ENCODE measurements at places on chromosomes 2 and 18.
A peak's percentile ranks its signal among the peaks of the same experiment; 100 is the strongest.

DNA sequence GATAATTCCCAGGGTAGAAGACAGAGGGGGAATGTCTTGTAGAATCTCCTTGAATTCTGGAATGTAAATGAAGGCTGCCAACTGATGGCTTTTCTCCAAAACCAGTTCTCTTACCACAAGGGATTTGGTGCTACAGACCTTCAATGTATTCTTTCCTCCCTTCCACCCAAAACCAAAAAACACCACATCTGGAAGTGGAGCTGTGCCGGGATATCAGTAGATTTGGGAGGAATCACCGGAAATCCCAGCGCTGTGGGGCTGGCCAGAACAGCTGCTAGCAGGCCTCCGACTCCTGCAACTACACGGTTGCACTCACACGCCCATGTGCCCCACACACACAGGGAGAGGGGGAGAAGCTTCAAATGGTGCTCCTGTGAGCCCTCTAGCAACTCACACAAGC is 45.7 kb downstream of the RPL31 start:
- DNase-seq: no peak

DNA sequence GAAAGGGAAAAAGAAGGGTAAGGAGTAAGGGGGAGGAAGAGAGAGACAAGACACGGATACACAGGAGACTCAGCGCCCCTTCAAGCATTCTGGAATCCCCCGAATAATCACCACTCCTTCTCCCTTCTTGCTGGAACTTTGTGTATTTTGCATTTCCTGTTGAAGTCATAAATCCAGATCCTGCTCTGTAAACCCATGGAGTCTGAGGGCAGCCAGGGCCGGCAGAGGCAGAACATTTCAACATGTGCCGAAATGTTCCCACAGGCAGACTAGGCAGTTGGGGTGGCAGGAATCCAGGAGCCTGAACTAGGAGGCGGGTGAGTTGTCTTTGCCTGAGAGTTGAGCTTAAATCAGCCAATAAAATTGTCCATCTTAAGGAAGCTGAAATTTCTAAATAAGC is 193.1 kb downstream of the SH3RF3 start:
- DNase-seq: no peak

- no peak for DNase-seq
Measured at GRCh38 chr2:223019987-223020717, 31.8 kb upstream of the KCNE4 start.

GRCh38 chr2:229273723-229274338 is 2.7 kb upstream of the PID1 start:
- DNase-seq: peak; percentile 86

DNA sequence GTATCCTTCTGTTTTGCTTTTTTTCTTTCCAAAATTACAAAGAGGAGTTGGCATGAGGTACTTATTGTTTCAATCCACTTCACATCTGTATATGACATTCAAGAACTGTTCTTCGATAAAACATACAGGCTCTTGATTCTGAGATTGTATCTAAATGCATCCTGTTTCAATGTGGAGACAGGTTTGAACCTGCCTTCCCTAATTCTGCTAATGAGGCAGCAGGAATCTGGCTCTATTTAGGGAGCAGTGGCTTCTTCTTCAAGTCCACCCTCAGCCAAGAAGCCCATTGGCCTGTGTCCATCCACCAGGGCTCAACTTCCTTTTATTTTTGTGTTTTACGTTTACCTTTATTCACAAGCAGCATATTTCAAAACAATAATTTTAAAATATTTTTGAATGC is 84.8 kb upstream of the PIK3C3 start:
- peak; percentile 23 for DNase-seq

DNA sequence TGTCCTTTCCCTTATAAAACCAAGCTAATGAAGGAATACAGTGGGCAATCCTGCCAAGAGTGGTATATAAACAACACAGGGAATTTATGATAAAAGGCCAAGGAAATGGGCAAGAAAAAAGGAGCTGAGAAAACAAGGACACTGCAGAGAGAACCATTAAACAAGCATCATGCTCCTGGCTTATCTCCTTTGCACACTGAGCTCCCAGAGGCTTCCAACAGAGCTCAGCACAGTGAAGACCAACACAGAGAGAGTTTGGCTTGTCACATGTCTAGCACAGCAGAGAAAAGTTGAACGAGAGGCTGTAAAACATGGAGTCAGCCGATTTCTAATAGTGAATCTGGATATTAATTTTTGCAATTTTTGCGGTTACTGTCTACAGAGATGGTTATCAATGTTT is 68.0 kb upstream of the KLF7 start:
- DNase-seq: no peak

DNA sequence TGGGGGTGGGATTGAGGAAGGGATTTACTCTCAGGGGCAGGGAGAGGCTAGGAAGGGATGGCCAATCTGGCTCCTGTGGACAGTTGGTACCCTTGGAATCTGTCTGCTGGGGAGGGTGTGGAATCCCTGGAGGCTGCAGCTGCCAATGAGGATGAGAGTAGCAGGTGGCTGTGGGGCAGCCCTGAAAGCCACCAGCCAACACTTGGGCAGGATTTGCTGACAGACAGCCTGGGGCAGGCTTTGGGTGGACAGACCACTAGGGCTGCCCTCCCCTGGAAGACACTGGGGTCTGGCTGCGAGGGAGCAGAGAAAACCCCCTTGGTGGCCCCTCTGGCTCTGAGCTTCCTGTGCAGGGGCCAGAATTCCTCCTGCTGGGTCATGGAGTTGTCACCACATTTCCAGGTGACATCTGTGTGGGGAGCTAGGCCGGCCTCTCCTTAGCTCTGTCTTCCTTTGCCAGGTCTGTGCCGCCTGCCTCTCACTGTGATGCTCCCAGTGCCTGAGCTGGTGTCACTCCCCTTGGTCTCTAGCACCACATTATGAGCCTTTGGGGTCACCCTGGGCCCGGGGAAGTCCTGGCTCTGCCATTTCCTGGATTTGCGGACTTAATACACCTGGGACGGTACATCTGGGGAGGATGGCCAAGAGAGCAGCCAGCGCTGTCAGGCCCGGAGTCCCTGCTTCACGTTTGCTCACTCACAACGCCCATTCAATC is 13.4 kb upstream of the ARHGEF4 start:
- no peak for DNase-seq

DNA sequence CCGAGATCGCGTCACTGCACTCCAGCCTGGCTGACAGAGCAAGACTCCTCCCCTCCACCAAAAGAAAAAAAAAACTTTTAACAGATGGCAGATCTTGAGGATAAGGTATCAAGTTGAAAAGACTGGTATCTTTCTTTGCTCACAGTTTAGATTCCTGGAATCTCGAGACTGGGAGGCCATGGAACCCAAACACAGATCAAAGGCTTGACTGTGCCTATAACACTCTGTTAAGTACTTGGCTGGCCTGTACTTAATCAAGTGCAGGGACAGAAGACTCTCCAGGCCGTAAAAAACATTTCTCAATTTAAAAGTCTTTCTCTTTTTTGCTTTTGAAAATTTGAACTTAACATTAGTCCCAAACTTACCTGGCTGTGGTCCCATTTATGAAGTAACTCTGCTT is 107.1 kb upstream of the ZNF516 start:
- no peak for DNase-seq

GRCh38 chr2:128008074-128008672 is 19.7 kb downstream of the SAP130 start:
- no peak for DNase-seq

DNA sequence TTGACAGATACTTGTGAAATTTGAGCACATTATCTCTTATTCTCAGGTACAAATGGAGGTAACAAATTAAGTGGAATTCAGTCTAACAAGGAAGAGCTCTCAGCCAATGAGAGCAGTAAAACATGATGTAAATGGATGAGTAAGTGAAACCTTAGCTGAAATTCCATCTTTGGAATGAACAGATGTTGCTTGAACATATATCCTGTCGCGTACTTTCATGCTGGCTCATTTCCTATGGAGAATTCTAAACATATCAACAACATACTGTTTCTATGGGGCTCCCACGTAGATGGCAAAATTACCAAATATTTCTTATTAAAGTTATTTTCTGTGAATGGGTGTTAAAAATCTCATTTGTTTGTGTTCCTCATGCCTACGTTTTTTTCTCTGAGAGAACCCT is 256.3 kb upstream of the LINC00305 start:
- DNase-seq: no peak

GRCh38 chr18:56433919-56434318 is 204.5 kb downstream of the TXNL1 start:
- DNase-seq: no peak

GRCh38 chr2:128458505-128458904 is 139.8 kb upstream of the HS6ST1 start:
- DNase-seq: no peak

DNA sequence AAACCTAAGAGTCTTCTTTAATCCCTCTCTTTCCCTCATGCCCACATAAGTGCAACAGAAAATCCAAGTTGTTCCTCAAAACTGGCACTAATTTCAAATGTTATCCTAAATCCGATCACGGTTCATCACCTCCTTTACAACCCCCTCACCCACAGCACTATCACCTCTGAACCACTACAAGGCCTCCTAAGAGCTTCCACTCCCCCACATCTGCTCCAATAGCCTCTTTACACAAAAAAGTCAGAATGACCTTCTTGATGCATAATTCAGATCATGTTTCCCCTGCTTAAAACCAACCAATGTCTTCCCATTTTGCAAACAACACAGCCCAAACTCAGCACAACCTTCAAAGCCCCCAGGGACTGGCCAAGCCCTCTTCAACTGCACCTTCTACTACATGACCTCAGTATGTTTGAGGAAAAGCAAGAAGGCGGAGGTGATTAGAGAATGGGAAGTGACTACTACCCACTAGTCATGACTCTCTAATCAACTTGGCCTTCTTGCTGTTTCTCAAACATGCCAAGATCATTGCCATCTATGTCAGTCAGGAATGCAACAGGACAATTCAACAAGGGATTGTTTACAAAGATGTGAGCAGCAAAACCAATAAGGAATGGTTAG is 34.6 kb upstream of the GCC2 start:
- DNase-seq: no peak

DNA sequence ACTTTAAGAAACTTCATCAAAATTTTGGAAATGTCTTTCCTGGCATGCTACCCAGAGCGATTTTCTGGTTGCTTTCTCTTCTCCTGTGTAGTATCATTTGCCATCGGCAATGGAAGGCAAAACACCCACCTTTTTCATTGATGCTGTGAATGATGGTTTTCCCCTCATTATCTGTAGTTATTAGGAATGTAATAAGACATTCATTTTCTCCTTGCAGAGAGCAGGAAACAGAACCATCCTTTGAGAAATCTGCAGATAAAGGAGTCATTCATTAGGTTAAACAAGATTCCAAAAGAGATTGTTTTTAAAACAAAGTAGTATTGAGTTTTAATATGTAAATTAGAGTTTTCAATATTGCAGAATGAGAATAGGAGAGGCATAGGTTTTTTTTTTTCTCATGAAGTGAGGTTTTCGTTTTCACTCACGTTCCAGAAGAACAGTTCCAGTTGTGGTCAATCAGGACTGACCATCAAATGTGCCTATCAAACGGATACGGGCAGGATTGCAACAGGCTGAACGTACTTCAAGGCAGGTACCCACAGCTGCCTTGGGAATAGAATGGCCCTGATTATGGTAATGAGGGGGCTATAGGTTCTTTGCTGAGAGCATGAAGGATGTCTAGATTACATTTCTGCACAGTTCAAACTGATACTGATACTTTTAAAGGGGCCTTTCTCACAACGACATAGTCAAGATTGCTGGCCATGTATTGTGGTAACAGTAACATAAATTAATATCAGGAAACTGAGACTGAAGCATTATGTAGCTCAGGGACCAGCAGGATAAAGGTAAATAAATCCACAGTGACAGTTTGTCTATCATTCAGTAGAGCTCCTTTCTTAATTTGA is 49.8 kb upstream of the PLA2R1 start:
- DNase-seq: no peak

DNA sequence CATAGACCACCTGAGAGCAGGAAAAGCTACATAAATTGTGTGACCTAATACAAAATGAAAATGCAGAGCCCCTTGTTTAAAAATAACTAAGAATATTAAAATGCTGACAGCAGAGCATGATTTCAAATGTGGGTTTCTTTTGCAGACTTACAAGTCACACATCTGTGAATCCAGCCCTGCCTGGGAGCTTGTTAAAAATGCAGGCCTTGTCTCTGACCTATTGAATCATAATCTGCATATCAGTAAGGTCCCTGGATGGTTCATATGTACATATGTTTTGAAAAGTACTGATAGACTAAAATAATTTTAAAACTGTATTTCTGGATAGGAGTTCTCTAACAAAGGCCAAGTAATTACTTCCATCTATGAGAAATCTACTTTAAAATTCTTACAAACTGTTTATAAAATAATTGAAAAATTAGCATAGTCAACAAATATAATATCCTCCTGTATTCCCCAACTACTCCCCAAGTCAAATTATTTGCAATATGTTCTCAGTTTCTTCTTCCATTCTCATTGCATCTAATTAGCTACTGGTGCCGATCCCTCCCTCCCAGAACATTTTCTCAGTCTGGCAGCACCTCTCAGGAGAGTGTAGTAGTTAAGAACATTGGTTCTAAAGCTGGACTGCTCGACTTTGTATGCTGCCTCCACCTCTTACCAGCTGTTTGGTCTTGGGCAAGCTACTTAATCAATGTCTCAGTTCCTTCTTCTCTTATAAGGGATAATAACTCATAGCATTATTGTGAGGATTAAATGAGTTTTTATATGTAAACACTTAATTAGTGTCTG is 1040.4 kb upstream of the CDH2 start:
- DNase-seq: no peak

GRCh38 chr2:166404831-166405568 is 29.3 kb upstream of the SCN9A start:
- no peak for DNase-seq

GRCh38 chr2:231800493-231801091 is 14.3 kb downstream of the COPS7B start:
- no peak for DNase-seq

- DNase-seq: no peak
Measured at GRCh38 chr18:11741505-11742145, 52.6 kb downstream of the GNAL start.

- no peak for DNase-seq
Measured at GRCh38 chr2:10601866-10602566, 87.8 kb downstream of the NOL10 start.

DNA sequence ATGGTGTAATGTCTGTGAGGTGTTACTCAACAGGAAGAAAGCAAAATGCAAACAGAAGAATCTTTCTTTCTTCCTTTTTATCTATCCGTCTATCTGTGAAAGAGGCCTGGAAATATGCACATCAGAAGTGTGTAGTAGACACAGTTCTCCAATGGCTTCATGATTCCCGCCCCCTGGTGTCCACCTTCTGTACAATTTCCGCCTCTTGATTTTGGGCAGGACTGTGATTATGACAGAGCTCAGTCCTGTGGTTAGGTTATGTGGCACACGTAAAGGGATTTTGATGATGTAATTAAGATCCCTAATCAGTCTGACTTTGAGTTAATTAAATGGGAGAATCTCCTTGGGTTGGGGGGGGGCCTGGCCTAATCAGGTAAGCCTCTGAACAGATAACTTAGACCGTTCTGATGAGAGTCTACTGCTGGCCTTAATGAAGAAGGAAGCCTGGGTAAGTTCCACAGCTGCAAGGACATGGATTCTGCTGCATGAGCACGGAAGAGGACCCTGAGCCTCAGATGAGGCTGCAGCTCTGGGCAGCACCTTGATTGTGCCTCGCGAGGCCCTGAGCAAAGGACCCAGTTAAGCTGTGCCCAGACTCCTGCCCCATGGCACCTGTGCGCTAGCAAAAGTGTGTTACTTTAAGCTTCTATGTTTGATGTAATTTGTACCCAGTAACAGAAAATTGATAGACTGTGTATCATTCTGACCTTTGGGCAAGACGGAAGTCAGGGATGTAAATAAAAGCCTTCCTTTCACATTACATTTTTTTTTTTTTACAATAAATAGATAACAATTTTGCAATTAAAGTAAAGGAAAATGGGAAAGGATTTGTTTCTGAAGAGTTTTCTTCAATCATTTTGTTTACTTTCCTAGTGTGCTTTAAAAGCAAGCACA is 11.3 kb upstream of the KCNF1 start:
- no peak for DNase-seq

- no peak for DNase-seq
Measured at GRCh38 chr2:119545754-119546446, 1.7 kb downstream of the CFAP221 start.
